ENCODE measurements at places on chromosomes 4 and X. TPM values are rescaled to one million over a fixed set of nuclear protein-coding genes. Genes with fewer than 3 reads are reported as not detected.

The GPRASP3 gene
- total RNA-seq = 2.7 TPM

The RBM41 gene
- total RNA-seq = 19.7 TPM

The DUSP21 gene
- not detected for total RNA-seq

The ZNF275 gene
- 12.6 TPM for total RNA-seq

The STATH gene
- not detected for total RNA-seq

The ENOPH1 gene
- total RNA-seq = 27.6 TPM

- no peak for DNase-seq
Observed at GRCh38 chrX:111811831-111812230, 64.2 kb upstream of the TRPC5OS start.

- DNase-seq = no peak
Observed at GRCh38 chrX:23511793-23512192, 155.5 kb upstream of the PRDX4 start.

GRCh38 chr4:182866746-182867145 is 50.4 kb downstream of the DCTD start:
- no peak for DNase-seq

- no peak for DNase-seq
Observed at GRCh38 chrX:7127056-7127455, 20.5 kb upstream of the STS start.

DNA sequence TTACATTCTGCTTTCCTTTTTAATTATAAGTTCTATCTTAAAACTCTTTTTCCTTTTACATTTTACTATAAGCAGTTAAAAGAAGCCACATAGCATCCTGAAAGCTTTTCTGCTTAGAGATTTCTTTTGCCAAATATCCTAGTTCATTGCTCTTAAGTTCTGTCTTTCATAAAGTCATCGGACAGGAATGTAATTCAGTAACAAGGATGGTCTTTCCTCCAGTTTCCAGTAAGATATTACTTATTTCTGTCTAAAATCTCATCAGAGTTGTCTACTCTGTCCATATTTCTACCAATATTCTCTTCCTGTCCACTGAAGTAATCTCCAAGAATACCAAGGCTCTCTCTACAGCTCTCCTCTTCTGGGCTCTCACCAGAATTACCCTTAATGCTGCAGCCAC is 37.5 kb upstream of the ADH1C start:
- no peak for DNase-seq

DNA sequence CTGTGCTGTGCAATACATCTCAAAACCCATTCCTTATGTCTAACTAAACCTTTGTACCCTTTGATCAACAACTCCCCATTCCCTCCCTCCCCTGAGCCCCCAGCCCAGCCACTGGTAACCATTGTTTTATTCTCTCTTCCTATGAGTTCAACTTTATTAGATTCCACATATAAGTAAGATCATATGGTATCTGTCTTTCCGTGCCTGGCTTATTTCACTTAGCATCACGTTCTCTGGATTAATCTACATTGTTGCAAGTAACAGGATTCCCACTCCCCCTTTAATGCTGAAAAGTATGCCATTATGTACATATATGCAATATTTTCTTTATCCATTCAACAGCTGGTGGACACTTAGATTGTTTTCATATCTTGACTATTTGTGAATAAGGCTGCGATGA is 119.4 kb downstream of the RNF150 start:
- no peak for DNase-seq

DNA sequence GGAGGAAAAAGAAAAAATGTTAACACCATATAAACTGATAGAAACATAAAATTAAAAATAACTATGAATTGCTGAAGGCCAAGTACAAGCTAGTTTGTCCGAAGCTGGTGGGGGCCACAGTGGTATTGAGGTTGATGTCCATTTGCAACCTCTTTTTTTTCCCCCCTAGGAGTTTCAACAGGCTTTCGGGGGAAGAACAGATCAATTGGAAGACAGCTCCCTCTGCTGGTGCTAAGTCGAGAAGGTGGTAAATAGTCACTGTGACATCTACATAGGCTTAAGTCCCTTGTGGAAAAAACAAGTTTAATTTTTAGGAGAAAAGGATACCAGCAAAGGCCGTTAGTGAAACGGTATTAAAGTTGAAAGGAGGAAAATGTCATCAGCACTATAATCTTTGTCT is 115.7 kb upstream of the ZXDA start:
- no peak for DNase-seq

DNA sequence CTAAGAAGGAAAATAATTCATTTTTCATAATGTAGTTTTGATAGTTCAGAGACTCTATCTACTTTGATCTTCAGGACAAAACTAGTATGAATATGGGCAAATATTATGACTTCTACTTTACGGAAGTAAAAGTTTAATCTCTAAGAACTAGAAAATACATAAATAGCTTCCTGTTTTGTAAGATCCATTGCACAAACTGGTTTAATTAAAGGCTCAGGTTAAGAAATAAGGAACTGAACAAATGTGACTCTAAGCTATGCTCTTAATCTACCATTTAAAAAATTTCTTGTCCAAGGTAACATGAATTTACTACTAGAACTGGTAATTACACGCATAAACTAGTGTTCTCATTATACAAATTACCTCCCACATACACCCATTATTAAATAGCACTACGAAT is 360.6 kb downstream of the INPP4B start:
- no peak for DNase-seq

GRCh38 chrX:24661292-24661691 is 14.1 kb upstream of the PCYT1B start:
- DNase-seq = no peak

GRCh38 chrX:129831091-129831885 is 12.4 kb downstream of the ZDHHC9 start:
- peak; percentile 35 for DNase-seq

- DNase-seq = no peak
Observed at GRCh38 chr4:62130637-62131036, 930.5 kb downstream of the ADGRL3 start.

DNA sequence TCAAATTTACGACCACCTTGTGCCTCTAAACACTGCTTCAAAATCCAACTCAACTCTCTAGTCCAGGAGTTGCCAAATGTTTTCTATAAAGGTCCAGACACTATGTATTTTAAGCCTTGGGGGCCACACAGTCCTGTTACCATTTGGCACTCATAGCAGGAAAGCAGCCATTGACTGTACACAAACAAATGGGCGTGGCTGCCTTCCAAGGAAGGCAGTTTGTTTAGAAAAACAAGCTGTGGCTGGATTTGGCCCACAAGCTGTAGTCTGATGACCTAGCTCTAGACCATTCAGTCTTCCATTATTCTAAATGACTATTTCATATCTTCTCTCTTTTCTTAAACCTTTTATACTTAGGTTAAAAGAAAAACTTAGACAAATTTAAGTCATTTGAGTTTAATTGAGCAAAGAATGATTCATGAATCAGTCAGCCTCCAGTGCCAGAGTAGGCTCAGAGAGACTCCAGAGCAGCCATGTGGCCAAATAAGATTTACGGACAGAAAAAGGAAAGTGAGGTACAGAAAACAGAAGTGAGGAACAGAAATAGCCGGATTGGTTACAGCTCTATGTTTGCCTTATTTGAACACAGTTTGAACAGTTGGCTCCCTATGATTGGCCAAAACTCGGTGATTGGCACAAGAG is 825.8 kb upstream of the LCORL start:
- no peak for DNase-seq

All from tibial nerve (tissue), 4 donors.